ENCODE measurements at places on chromosomes 3 and 15.

- peak; percentile 79 for DNase-seq
Measured at GRCh38 chr15:31254431-31255175, 72.0 kb upstream of the KLF13 start.

DNA sequence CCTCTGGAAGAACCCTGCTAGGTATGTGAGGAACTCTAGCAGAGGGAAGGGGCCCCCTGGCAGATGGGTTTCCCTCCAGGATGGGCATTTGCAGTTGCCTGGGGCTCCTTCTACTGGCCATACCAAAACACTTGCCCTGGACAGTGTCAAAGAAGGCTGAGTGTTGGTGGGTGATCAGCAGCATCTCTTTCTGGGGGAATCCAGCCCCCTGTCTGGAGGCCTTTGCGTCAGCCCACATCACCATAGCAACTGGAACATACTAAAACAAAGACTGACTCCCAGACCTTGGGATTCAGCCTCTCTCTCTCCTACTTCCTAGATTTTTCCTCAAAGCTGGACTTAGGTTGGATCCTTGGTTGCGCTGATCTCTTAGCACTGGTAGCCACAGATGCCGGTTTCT lies 8.1 kb downstream of the CEMIP start:
- no peak for DNase-seq

DNA sequence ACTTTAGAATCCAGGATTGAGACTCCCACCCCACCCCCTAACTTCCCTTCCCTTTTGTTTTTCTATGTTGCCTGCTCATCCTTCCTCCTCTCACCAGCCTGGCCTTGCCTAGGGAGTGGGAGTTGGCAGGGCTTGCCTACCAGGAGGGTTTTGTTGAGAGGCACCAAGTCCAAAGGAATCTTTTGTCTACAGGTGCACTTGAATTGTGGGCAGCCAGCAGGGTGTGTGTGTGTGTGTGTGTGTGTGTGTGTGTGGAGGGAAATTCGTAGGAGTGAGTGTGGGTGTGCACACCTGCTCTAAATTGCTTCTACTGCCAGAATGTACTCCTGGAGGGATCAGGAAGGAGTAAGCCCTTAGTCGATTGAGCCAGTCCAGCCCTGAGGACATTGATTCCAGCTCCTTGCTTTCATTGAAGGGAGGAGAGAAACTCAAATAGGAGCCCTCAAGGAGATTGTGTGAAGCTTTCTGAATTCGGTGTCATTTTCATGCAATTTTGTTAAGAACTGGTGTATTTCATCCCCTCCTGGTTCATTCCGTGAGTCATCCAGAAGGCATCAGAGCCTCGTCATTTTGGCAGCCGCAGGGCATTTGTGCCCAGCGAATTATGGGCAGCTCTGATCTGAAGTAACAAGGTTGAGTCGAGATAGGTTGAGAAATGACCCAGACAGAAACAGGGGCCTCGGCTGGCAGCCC lies 112.1 kb downstream of the SLCO3A1 start:
- DNase-seq: no peak

DNA sequence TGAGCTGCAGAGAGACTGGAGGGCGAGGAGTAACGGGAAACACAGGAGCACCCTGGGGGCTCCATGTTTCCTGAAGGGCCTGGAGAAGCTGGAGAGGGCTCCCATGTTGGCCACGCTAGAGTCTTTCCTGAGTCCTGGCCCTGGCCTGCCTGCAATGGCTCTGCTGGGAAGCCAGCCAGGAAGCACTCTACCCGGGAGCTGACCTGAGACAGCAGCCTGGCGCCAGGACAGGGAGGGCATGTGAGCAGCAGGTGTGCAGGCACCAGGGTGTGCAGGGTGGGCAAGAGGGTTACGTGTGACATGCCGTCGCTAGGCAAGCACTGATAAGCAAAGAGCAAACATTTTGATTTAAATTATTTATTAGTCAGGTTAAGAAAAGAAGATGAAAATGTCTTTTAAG lies 301.4 kb downstream of the OCA2 start:
- DNase-seq: no peak

- no peak for DNase-seq
Measured at GRCh38 chr15:79209690-79210089, 72.8 kb upstream of the ANKRD34C start.

DNA sequence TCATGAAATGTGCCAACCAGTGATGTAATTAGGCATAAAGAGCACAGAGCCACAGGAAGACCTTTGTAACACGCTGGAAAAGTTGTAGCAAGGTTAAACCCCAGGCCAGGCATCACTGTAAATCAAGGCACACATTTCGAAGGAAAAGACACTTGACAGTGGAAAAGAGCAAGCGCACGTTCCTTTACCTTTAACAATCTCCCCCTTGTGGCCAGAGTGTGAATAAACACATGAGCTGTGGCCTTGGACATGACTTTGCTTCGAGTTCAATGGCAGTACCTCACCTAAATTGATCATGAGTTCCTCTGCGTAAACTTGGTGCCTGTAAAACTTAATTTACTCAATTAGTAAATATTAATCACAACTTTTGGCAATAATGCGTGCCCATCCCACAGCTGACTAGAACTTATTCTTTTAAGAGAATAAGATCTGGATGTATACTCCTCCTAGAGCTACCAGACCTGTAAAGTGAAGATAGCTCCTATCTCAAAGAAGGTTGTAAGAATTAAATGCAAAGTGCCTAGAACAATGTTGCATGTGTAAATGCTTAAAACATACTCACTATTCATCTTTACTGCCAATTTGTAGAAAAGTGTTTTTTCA lies 757.0 kb upstream of the NECTIN3 start:
- peak; percentile 61 for DNase-seq

Measured in suppressor macrophage treated with lipopolysaccharide for 1 hour (primary cell).